ENCODE measurements at places on chromosomes 3 and 15. TPM values are rescaled to one million over a fixed set of nuclear protein-coding genes. Genes with fewer than 3 reads are reported as not detected.

The SOX14 gene
- not detected for total RNA-seq

DNA sequence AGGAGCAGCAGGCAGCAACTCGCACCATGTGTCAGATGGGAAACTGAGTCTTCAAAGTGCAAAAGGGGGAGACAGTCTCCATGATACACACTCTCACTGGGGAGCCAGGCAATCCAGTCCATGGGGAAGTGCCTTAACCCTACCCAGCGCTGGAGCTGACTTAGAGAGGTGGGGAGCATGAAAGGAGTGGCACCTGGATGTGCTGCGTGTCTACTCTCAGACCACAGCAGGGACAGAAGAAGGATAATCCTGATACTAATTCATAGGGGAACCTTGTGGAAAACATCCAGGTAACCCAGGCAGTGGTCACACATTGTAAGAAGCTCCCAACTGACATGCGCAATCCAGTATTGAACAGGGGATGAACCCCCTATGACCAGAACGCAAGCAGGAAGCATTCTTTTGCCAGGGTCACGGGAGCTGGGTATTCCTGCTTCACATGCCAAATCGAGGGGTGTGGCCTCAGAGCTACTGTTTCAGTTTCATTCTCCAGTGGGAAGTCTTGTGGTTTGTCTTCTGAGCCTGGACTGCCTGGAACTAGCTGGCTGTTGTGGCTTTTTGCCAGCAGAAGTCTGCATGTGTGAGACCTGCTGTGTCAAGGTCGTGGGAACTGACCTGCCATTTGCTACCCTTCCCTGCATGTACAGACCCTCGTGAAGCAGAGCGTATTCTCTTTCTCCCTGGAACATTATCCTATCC lies 367.6 kb upstream of the NDN start:
- no peak for DNase-seq

DNA sequence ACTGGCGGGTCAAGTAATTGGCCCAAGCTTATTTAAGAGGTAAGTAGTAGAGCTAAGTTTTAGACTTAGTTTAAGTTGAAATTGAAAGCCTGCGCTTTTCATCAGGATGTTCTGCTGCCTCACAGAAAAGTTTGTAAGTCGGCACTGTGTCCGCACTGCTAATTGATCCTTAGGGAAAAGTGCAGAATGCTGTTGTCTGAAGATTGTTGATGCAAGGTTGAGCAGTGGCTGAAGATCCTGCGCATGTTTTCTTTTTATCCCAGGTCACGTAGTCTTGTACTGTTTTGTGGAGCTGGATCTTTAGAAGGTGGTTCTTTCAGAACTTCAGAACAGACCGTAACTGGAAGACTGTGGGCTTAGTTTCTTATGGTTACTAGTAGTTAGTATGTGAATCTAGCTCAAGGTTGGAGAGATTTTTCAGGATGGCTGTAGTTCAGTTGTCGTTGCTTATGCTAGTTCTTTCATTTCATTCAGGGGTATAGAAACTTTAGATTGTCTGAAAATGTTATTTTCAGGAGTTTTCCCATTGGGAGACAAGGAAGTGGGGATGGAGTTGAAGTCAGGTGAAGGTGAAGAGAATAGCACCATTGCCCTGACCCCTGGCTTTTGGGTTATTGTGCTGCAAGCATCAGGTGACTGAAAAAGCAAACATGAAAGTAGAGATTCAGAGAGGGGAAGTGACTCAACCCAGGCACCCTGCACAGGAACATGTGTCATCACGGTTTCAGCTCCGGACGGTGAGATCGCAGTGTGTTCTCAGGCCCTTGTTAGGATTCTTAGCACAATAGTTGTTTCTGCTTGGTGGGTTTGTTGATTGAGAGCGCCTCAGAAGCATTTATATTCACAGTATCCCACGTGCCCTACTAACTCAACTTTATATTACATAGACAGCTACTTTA lies 32.8 kb downstream of the AKAP13 start:
- DNase-seq, result peak; percentile 35

The FAM3D gene
- total RNA-seq, result 0.16 TPM

GRCh38 chr3:24225385-24225950 lies 269.2 kb downstream of the THRB start:
- DNase-seq, result no peak

DNA sequence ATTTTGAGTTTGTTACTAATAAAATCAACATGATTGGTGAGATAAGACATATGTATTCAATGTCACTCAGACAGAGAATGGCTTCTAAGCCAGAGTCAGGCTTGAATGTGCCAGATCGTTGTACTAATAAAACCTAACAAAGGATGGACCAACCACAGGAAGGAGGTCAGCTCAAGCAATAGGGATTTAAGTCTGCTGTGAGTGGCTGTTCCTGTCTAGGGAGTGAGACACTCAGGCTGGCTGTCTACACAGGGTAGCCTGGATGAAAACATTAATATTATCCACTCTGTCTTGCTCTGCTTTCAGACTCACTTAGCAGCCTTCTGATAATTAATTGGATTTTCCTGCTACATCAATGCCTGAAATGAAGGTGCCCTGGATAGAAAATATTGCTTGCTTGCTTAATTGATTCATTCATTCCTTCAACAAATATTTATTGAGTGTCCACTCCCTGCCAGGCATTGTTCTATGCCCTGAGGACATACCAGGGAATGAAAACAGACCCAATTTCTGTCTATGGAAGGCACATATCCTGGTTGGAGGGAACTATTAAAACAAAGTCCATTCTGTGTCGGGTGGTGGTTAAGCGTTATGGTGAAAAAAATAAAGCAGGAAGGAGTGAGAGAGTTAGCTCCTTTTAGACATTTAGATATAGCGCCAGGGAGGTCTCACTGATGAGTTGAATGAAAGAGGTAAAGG lies 239.4 kb downstream of the CHST2 start:
- DNase-seq, result no peak
